Stimulated activated CD4-positive, alpha-beta T cell treated with anti-CD3 and anti-CD28 coated beads, Interleukin-15, amount 100 ng/mL, for 1 hour (primary cell): ENCODE measurements at places on chromosomes 4 and X.

DNA sequence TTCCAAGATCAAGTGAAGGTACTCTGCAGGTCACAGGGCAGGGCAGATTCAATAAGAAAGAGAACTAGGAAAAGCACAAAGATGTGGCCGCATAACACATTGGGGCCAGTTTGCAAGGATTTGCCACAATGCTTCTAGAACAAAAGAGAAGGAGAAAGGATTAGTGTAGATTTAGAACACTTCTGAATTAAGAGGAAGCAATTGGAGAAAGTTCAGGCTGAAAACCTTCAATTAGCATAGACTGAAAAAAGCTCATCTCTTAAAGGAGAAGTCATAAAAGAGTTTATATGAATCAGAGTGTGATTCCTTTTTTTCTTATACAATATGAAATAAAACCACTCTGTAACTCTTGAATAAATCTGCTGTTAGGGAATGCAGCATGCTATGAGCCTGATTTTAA, 215.6 kb upstream of the FAT1 start:
- DNase-seq = no peak

- no peak for DNase-seq
These were observed 22.8 kb downstream of the CTBP1 start for GRCh38 chr4:1226144-1226481.

DNA sequence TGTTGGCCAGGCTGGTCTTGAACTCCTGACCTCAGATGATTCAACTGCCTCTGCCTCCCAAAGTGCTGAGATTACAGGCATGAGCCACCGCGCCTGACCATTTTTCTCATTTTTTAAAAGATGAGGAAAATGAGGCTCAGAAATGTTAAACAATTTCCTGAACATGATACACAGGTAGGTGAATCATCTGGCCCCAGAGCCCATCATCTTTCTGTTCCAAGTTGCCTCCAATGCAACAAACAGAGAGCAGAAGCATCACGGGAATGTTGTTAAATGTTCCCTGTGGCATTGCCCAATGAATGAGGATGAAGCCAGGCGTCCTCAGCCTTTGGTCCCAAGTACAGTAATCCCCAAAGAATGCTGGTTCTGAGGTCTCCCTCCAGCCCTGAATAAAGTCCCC, 31.3 kb upstream of the ANXA5 start:
- no peak for DNase-seq

- DNase-seq = no peak
These were observed 118.1 kb upstream of the TLR3 start for GRCh38 chr4:185950891-185951290.

- DNase-seq = no peak
These were observed 130.3 kb downstream of the ATP10D start for GRCh38 chr4:47615385-47615784.

DNA sequence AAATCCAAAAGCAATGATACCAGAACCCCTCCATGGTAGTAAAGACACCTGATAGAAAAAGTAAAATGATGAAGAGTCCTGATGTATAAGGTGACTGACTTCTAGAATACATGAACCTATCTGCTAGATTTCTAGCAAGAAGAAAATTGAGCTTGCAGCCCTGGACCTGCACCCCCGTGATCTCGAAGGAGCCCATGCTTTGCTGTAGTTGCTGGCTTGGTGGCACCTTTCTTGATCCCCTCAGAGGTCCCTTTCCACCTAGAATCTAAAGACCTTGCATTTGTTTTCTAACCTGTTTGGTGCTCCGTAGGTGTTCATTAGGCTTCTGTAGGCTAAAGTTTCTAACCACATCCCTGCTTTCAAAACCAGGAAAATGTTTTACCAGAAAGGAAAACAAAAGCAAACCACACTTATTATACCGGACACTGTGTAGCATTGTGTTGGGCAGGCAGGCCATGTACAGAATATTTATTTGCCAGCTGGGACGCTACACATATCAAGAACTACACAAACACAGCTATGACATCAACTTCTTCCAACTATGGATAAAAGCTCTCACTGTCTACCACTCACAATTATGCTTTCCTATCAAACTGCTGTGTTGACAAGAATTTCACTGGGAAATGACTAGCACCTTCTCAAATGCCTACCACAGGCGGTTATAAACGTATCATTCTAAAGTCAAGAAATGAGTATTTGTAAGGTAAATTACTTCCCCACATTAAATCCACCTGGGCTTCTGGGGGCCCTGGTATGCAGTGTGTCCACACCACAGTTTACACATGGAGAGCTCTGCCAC, 316.2 kb downstream of the UNC5C start:
- no peak for DNase-seq

- DNase-seq = no peak
These were observed 250.6 kb upstream of the NDST3 start for GRCh38 chr4:117783716-117784115.

DNA sequence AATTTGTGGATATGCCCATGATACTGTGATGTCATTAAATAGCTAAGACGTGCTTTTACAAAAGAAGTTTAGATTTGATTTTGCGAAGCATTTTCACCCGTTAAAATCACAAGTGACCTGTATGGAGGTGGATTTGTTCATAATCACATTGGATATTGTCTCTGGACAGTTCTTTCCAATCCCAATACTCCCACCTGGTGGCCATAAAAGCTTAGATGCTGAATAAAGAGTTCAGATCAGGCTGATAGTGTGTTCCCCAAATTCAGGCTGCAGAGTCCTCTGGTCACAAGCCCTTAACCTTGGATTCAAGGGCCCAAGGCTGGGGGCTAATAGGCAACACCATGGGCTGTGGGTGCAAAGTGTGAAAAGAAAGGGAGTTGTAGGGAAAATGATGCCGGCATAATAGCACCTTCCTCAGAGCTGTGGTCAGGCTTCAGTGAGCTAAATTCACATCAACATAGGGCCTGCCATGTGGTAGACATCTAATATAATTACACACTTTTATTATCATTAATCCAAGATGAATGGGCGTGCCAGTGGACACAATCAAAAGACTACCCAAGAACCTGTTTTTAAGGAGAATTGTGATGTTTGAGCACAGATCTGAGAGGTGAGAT, 28.1 kb downstream of the SMIM43 start:
- no peak for DNase-seq

- no peak for DNase-seq
These were observed 306.2 kb downstream of the TENM3 start for GRCh38 chr4:182549356-182549755.

- DNase-seq = no peak
These were observed 90.5 kb upstream of the EGFL6 start for GRCh38 chrX:13478740-13479451.

GRCh38 chr4:148704291-148704690, 262.1 kb upstream of the NR3C2 start:
- DNase-seq = no peak

- no peak for DNase-seq
These were observed 31.4 kb upstream of the BBS12 start for GRCh38 chr4:122701061-122701460.

DNA sequence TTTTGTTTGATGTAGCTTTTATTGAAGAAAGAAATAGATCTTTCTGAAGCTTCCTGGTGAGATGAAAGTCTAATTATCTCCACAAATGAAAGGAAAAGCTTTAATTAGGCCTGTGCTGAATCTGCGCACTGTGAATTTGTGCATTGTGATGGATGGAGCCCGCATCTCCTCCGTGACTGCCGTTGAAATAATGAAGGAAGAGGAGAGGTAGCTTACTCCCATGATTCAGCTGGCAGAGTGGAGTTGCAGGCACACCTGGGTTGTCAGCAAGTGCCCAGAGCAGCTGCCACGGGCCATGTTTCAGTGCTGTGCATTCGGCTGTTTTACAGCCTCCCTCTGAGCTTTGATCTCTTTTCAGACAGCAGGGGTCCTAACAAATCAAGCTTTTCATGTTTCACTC, 735.3 kb upstream of the TENM3 start:
- no peak for DNase-seq

- DNase-seq = no peak
These were observed 28.2 kb downstream of the FAM149A start for GRCh38 chr4:186132577-186133242.

GRCh38 chr4:47251348-47252135, 212.0 kb downstream of the COMMD8 start:
- no peak for DNase-seq

DNA sequence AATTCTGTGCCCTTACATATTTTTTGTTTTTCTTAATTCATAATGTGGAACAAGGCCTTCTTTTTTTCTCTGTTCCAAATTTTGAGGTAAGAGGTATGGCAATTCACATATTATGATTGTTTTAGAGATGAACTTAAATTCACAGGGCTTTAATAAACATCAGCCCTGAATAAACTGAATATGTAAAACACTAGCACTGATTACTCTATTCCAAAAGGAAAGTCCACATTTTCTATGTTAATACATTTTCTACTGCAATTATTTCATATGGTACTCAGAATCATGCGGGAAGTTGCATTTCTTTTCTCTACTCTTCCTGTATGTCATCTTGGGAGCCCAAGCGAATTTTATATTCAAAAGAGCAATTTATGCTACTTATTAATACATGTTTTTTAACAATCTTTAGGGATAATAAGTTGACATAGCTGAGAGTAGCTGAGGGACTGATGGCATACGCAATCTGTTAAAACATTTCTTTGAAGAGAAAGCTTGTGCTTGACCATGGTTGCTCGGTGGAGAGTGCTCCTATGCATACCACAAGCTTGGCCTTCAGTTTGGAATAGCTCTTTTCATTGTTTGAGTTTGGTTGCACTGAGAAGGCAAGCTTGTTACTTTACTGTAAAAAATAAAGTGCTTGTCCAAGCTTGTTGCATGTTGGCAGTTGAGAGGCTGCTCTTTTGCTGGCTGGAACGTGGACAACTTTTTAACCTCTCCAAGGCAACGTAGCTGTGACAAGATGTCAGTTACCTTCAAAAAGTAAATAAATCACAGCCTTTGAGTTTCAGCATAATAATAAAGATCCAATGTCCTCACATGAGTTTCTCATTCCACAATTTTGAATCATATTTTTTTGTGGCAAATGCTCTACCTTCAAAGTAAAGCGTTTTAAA, 196.3 kb upstream of the SPRY1 start:
- no peak for DNase-seq

- DNase-seq = peak; percentile 16
These were observed 278.9 kb downstream of the INPP4B start for GRCh38 chr4:142567199-142567598.

DNA sequence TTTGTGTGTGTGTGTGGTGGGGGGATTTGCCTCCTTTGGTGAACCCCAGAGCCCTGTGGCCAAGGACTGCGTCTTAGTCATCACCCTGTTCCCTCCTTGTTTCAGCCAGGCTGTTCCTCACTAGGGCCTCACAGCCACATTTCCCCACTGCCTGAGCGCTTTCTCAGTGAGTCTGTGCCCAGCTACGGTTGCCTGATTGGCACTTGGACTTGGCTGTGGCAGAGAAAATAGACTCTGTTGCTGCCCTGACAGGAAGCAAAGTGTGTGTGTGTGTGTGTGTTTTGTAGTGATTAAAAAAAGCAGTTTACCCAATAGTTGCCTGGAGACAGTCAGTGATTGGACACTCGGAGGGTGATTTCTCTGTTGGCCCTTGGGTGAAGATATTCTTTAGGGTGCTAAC, 113.0 kb downstream of the UCHL1 start:
- DNase-seq = no peak

DNA sequence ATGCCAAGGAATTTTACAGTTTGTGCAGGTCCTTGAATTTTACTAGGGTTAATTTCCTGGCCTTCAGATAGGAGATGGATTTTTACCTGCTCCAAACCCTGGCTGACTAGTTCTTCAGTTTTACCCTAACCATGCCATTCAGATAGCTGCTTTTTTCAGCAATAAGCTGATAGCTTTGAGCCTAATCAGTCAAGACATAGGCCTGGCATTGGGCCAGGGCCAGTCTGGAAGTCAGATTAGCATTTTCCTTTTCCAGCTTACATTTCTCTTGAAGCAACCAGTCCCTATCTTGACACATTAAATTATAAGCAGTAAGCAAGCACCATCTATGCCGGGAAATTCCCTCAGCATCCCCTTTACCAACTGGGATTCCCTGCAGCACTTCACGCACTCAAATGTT, 177.1 kb downstream of the ADGRA3 start:
- no peak for DNase-seq

GRCh38 chr4:187789078-187789477, 206.5 kb upstream of the ZFP42 start:
- DNase-seq = no peak

DNA sequence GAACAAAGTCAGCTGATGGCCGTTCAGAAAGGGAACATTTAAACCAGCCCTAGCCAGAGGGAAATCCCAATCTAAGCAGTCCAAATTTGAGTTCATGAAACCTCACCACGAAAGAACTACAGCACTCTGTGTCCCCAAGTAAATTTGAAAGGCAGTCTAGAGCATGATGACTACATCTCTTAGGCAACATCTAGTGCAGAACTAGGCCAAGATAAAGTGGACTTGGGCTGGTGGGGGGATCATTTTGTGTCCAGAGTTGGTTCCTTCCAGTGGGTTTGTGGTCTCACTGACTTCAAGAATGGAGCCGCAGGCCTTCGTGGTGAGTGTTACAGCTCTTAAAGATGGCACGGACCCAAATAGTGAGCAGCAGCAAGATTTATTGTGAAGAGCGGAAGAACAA, 64.9 kb downstream of the KLHL4 start:
- no peak for DNase-seq

- no peak for DNase-seq
These were observed 54.6 kb upstream of the PARM1 start for GRCh38 chr4:74878323-74878722.

GRCh38 chr4:113006632-113007031, 42.8 kb upstream of the ANK2 start:
- no peak for DNase-seq

GRCh38 chr4:52659722-52660261, 691 bp upstream of the USP46 start:
- no peak for DNase-seq

DNA sequence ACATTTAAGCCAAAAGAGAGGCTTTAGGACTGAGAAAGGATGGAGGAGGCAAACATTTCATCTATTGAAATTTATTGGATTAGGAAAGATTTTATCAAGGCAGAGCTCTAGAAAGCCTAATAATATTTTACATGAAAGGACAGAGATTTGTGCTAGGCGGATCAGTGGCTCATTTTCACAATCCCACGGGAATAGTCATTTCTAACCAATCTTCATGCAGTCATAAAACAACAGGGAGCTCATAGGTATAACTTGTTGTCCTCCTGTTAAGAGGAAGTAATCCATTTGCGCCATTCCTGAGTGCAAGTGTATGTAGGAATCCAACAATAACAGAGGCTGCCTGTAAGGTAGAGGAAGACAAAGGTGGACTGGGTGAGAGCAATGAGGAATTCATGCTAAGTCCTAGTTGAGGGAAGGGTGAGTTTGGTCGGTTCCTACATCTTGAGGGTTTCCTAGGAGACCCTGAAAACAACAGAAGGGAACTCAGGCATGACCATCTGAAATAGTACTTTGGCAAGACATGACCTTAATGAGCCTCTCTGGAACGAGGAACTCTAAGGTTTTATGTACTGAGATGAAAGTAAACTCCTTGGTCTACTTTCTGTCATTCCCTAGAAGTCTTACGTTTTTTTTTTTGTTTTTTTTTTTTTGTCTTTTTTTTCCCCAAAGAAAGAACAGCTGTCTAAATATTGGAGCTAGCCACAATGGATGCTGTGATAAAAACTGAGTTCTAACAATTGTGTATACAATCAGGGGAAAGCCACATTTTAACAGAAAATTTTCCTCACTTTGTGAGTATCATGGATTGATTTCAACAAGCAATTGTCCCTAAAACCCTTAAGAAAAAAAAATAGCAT, 89.7 kb downstream of the GEMIN8 start:
- no peak for DNase-seq

- DNase-seq = no peak
These were observed 141.0 kb downstream of the TSPAN5 start for GRCh38 chr4:98517218-98518021.
